ENCODE measurements at places on chromosomes 6 and 20.

DNA sequence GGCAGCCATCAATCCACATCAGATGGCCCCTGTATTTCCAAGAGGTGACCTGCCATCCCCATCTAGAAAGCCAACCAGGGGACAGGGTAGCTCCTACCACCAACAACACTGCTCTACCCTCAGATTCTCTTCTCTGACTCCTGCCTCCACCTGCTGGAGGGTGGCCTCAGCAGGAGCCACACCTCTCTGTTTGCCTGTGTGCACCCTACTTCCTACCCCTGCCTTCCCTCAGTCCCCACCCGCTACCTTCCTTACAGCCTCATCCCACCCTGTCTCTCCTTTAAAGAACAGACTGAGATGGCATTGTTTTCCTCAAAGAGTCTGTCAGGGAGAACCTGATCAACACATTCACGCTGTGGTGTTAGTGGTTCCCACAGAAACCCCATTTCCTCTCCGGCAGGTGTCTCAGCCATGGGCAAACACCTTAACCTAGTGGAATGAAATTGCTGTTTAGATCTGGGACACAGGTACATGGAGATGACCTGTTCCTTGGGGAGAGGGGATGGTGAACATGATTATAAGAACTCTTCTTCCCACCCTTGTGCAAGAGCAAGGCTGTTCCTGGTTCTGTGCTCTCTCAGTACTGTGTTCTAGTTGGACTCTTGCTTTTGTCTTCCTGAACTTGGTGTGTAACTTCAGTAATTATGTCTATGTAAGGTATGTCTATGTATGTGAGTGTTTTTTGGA, 1.8 kb downstream of the ENTPD6 start:
- no peak for DNase-seq

- no peak for DNase-seq
Measured at GRCh38 chr6:72849346-72849745, 227.5 kb downstream of the KCNQ5 start.

DNA sequence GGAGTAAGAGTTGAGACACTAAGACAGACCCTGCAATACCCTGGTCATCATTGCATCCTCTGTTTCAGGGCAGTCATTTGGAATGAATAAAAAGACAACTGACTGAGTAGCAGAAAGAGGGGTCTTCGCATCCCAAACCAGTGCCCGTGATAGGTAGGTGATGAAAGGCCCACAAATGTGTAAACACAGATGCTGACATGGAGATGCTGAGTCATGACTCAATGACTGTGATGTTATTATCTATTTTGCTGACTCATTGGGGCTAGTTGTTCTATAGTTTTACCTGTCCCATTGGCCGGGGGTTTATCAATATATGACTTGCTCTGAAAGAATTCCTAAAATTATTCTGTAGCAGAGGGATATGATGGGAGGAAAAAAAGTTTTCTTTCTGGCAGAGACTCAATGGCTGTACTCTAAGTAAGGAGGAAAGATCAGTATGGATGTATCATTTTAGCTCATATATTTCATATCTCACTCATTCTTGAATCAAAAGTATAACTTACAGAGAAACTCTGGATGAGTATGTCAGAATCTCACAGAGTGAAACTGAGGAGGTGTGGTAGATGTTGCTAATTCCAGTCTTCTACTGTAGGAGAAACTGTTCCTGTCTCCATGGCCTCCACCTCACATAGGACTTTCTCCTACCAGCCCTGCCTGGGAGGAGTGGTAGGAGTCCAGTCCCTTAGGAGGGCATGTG, 119.9 kb upstream of the PREP start:
- DNase-seq: no peak

- DNase-seq: peak; percentile 23
Measured at GRCh38 chr20:31602779-31603441, 2.2 kb upstream of the ID1 start.

GRCh38 chr20:13298692-13299373, 77.8 kb downstream of the ISM1 start:
- DNase-seq: no peak

DNA sequence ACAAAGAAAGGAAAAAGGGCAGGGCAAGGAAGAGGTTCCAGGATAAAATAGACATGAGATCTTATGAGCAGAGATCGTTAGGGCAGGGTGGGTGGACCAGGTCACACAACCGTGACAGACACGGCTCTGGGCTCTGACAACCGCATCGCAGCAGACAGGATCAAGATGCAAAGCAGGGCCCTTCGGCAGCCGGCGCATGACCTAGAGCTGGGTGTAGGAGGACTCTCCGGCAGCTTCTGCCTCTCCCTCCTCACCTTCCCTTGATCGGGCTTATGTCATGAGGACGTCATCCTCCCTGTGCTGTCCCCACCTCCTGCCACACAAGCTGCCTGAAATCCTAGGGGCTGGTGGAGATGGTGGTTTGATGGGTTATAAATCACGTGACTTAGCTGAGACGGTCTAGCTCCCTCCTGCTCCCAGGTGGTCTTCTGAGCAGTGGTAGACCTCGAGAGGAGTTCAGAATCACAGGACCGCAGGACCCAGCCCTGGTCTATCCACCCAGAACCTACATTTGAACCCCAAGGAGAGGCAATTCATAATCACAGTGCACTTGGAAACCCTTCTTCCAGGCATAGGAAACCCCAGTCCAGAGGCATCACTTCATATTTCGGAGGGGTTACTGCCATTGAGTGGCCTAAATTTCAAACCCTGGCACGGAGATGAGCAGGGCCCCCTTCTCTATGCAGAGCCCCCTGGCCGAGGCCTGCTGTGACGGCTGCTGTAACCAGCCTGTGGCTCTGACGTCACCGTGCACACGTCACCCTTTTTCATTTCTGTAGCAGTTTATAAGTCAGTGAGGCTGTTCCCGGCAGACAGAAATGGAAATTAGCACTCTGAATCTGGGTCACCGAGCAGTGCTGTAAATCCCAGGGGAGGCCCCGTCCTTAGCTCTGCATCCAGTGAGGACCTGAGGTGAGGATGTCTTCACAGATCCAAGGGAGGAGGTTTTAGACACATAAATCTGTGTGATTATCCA, 8.7 kb upstream of the CCR6 start:
- no peak for DNase-seq

DNA sequence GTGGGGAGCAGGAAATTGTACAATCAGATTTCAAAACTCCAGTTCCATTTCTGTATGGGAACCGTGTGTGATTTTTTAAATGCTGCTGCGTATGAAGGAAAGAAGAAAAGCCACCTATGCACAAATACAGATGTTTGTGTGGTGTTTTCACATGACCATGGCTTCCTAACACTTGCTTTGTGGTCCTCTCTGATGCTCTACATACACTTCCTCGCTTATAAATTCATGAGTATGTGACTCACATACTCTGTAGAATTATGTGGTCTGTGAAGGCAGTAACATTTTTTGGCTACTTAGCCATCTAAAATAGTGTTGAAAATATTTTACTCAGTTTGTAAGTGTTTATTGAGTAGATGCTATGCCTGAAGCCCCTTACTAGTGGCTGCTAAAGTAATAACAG, 119.8 kb upstream of the PDE10A start:
- no peak for DNase-seq

GRCh38 chr6:141669141-141669540, 463.6 kb upstream of the GJE1 start:
- no peak for DNase-seq

DNA sequence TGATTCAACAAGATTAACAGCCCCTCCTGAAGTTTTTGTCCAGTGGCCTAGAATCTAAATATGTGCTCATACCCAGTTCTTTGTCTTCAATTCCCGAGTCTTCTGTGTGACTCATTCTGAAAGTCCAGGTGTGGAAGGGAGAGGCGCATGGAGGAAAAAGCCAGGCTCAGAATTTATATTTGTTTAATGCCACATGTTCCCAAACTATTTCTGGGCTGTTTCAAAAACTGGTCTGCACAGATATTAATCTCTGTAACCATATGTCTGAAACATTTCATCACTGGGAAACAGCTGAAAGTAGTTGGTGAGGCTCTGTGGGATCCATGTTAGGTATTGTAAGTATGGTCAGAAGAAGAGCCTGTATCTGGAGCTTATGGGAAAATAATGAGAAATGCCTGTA, 266.0 kb downstream of the PAX1 start:
- no peak for DNase-seq

- DNase-seq: no peak
Measured at GRCh38 chr6:43968110-43968965, 158.9 kb downstream of the MRPL14 start.

- no peak for DNase-seq
Measured at GRCh38 chr20:64265201-64265600, 9.7 kb downstream of the PCMTD2 start.

DNA sequence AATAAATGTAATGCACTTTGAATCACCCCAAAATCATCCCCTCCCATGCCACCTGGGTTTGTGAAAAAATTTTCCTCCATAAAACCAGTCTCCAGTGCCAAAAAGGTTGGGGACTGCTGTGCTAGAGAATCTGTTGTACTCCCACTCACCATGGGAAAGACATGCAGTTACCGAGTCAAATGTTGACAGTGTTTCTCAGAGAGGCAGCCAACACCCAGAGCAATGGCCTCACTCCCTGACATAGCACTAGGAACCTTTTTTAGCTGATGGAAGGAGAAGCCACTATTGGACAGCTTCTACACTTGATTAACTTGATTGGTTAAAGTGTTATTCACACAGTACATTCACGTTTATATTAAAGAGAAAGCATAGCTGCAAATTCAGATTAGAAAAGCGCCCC, 59.8 kb upstream of the MANEA start:
- DNase-seq: no peak

DNA sequence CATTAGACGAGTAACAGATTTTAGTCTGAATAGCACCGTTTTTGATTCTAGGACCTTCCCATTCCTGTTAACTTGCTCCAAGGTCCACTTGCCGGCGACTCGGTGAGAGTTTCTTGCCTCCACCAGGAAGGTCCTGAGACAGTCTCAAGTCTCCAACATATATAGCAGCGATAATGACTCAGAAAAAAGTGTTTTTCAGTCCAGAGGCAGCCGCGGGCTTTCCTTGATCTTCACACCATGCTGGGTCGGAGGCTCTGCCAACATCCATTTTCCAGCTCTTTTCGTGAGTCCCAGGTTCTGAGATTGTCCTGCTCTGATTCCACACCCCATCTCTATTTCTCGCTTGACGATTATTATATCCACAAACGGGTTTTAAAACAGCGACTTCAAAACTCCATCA, 170.5 kb downstream of the GPX5 start:
- DNase-seq: no peak

GRCh38 chr6:84428300-84428907, 201.0 kb upstream of the CEP162 start:
- no peak for DNase-seq

- no peak for DNase-seq
Measured at GRCh38 chr20:24776755-24777271, 172.3 kb upstream of the CST7 start.
